ENCODE measurements at places on chromosomes 5 and 9.

DNA sequence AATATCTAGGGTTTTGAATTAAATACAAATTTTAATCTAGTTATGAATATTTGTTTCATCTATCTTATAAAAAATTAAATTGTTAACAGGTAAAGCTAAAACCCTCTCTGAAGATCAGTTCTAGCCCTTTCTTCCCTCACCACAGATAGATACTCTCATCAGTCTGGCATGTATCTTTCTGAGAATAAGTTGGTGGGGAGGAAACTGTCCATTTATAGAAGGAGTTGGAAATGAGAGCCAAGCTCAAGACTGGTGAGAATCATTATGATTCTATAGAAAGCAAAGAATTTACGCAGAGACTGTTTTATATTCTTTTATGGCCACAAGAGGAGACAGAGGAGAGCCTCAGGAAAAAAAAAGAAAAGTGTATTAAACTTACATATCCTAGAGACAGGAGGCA is 59.0 kb downstream of the STARD4 start:
- DNase-seq, result no peak

- DNase-seq, result no peak
Observed at GRCh38 chr5:115394531-115394930, 98.1 kb upstream of the CCDC112 start.

DNA sequence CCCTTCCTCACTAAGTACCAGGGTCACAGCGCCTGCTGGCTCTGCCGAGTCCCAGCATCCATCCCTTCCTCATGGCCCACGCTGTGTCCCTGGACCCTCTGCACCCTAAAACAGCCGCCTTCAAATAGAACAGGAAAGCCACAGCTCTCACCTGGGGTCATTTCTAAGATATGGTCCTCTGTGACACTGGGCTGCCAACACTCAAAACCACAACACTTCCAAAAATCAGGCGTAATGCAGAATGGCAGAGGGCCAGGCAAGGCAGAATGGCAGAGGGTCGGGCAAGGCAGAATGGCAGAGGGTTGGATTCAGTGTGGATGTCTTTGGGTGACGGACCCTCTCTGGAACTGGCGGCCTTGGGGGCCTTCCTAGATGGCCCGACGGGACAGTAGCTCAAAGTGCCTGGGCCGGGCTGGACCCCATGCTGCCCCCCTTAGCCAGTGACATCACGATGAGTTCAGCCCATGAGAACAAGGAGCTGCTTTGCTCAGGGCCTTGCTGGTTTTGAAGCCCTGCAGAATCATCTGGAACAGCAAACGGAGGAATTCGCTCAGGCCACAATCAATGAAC is 35.3 kb downstream of the ZDHHC11B start:
- DNase-seq, result no peak

- DNase-seq, result peak; percentile 21
Observed at GRCh38 chr5:120538149-120538548, 74.0 kb downstream of the PRR16 start.

GRCh38 chr9:5629312-5630080 is 589 bp downstream of the RIC1 start:
- DNase-seq, result no peak

DNA sequence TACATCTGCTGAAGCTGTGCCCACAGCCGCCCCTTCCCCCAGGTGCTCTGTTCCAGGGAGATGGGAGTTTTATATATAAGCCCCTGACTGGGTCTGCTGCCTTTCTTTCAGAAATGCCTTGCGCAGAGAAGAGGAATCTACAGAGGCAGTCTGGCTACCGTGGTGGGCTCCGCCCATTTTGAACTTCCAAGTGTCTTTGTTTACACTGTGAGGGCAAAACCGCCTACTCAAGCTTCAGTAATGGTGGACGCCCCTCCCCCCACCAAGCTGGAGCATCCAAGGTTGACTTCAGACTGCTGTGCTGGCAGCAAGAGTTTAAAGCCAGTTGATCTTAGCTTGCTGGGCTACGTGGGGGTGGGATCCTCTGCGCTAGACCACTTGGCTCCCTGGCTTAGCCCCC is 41.3 kb downstream of the RANBP17 start:
- DNase-seq, result no peak

- DNase-seq, result no peak
Observed at GRCh38 chr9:29773676-29774075, 2200.4 kb upstream of the C9orf72 start.

DNA sequence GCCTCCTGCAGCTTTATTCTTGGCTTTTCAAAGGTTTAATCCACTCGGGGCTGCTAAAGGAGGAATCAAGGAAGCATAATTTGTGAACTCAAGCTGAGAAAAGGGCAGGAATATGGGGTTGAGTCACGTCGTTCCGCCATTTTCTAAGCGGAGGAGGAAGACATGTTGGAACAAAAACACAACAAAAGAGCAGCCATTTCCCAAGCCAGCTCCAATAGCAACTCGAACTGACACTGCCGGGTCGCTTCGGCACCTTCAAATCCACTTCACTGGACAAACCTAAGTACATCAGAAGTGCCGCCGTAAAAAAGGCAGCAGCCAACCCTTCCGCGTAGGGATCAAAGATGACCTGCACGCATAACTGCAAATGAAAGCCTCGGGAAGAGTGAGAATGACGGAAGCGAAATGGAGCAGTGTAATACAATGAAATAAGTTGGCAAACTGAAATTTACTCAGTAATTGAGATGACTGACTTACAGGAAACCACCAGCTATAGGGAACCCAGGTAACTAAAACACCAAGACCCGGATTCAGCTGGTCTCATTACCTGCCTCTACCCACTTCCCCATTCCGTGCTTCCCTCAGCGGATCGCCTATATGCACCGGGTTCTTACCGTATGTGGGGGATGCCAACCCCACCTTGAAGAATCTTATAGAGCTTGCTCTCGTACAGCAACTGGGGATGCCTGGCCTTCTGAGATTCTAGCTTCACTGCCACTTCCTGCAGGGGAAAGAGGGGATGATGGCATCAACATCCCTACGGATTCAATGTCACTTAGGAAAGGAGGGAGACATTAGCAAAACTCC is 1.6 kb downstream of the CSNK1A1 start:
- DNase-seq, result no peak

GRCh38 chr9:68802525-68803015 is 97.5 kb downstream of the PIP5K1B start:
- no peak for DNase-seq

DNA sequence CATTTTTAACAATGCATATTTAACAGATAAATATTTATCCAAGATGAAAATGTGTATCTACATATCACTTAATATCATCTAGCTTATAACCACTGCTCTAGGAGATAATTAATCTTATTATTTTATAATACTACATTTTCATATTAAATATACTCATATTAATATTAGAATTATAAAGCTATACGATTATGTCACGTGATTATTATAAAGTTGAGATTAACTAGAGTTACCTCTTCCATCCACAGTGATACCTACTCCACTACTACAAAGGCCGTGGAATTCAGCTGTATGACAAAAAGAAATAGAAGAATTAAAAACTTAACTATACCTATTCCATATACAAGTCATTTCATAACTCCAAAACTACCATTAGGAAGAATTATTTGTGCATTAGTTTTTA is 171.9 kb downstream of the FBN2 start:
- no peak for DNase-seq

DNA sequence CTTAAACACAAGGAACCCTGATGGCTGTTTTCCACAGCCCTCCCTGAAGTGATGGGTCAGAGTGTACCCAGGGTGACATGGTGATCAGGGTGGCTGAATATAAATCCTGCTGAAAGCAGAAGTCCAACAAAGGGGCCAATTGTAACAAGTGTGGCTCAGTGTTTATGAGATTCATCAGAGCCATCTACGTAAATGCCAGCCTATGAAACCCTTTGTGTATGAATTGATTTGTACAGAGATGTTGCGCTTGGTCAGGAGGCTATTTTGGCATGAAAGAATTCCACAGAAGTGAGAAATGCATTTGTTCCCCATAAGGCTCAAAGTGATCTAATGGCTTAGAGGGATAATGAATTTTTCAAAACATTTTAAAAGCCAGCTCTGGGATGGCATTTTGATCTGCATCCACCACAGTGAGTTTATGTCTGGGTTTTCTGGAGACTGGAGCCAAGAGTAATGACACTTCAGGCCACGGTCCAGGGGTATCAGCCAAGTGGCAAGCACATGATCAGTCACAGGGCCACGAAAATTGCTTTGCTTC is 12.4 kb downstream of the PRUNE2 start:
- peak; percentile 36 for DNase-seq

- peak; percentile 50 for DNase-seq
Observed at GRCh38 chr5:177491429-177491945, 5.9 kb downstream of the PDLIM7 start.

DNA sequence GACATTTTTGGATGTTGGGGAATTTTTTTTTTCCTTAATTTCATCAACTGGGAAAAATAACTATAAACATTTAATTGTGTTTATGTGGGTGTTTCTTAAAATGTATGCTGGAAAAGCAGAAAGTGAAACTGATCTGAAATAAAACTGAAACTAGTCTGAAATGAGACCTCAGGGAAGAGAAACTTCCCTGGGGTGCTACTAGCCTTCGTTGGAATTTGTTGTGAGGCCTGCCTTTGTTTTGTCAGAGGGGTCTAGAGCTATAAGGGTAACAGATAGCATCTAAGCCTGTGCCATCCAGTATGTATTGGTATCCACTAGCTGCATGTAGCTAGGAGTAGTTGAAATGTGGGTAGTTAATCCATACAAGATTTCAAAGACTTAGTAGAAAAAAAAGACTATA is 10.4 kb downstream of the ZNF618 start:
- peak; percentile 28 for DNase-seq

DNA sequence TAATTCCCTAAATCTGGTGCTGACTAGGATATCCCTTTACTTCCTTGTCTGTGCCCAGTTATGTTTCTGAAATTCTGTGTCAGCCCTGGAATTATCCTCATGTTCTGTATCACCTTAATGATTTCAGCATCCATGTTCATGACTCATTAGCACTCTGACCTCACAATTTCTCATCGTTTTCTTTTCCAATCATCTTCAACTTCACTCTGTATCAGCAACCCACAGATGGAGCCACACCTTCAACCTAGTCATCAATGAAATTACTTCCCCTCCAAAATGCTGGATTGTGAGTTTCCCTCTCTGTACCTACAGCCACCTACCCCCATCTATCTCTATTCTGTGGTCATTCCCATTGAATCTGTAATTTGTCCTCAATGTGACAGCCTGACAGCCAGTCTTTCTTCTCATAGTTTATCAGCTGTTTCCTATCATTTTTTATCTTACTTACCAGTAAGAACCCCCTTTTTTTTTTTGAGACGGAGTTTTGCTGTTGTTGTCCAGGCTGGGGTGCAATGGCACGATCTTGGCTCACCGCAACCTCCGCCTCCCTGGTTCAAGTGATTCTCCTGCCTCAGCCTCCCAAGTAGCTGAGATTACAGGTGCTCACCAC is 3.1 kb upstream of the IL6ST start:
- peak; percentile 40 for DNase-seq

DNA sequence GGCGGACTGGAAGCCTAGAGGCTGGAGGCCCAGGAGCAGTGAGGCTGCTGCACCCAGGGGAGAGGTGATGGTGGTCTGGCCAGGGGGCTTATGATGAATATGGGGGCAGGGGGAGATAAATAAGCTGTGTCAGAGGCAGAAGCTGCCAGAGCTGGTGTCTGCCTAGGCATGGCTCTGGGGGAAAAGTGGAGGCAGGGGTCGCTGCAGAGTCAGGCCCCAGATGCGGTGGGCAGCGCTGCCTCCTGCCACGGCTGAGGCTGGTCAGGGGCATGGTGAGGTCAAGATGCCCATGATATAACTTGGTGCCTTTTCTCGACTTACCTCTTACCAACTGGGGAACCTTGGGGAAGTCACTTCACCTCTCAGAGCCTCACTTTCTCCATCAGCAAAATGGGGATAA is 51.1 kb downstream of the NSG2 start:
- DNase-seq, result no peak

DNA sequence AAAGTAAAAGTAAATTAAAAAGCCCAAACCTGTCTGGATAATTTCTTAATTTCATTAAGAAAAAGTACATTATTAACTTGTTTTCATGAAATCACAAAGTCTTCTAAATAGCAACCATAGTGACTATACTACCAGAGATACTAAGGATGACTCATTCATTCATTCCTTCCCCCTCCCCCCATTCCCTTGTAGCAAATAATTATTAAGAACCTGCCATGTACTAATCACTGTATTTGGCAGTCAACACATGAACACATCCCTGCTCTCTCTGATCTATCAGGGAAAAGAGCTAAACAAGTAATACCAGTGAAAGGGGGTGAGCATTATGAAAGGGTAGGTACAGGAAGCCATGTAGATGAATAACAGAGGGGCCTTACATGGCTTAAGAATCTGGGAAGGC is 203.9 kb downstream of the CWC27 start:
- no peak for DNase-seq

DNA sequence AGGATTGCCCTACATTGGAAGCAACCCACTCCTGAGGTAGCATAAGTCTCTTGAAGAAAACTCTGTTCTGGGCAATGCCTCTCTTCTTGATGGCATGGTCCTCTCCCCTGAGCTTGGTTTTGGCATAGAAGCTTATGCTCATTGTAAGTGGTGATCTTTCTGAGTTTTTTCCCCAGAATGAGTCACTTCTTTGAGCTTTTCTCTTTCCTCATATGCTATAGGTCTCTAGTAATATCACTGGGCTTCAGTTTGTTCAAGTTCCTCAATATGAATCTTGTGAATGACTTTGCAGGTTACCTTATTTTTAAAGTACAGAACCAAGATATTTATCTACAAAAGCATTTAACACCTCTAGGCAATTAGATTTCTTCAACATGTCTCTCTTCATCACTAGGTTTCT is 76.5 kb upstream of the ATG10 start:
- no peak for DNase-seq

- DNase-seq, result no peak
Observed at GRCh38 chr5:57164124-57164523, 9.7 kb upstream of the GPBP1 start.
